GM23248 (cell line): ENCODE measurements at places on chromosomes 3 and 15. TPM values are rescaled to one million over a fixed set of nuclear protein-coding genes. Genes with fewer than 3 reads are reported as not detected.

- no peak overlapping the region for H3K27ac ChIP-seq
- peaks cover 4% of the 10 kb centered on the region; the same call in 1 of the 2 replicates for H3K4me1 ChIP-seq
- H3K4me3 ChIP-seq = no peak overlapping the region
- no peaks in the 10 kb centered on the region for H3K36me3 ChIP-seq
- H3K27me3 ChIP-seq = 0 out of 2 replicates have a peak, but pooled peaks cover 2% of the 10 kb centered on the region
Measured at GRCh38 chr3:122636697-122637096, 43.9 kb upstream of the PARP14 start.

GRCh38 chr3:98592345-98592935 is 971 bp downstream of the CPOX start:
- no peak overlapping the region for H3K27ac ChIP-seq
- DNase-seq = peak; percentile 24
- no peaks in the 10 kb centered on the region for H3K27me3 ChIP-seq
- H3K4me1 ChIP-seq = peaks cover 14% of the 10 kb centered on the region; the same call in 1 of the 2 replicates

DNA sequence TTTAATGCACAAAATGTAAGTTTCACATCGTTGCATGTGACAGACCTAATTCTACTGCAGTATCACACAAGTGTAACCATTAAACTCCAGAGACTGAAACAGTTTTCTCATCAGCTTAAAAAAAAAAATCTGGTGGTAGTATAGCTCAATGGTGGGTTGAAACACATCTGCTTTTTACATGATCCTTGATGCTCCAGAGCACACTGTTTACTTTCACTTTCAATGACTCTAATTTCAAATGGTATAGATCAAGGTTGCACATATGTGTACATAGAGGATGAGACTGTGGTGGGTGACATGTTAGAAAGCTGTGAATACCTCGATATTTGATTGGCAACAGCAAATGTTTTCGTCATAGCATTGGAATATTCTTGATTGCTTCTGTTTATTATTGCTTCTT is 22.4 kb downstream of the MCTP2 start:
- no peaks in the 10 kb centered on the region for H3K4me1 ChIP-seq
- H3K27ac ChIP-seq = no peak overlapping the region
- no peak for DNase-seq
- 0 out of 2 replicates have a peak, but pooled peaks cover 4% of the 10 kb centered on the region for H3K27me3 ChIP-seq

- no peak for DNase-seq
- H3K4me1 ChIP-seq = no peaks in the 10 kb centered on the region
- H3K36me3 ChIP-seq = peaks cover 16% of the 10 kb centered on the region; the same call in 1 of the 2 replicates
- H3K4me3 ChIP-seq = no peak overlapping the region
- no peak overlapping the region for H3K27ac ChIP-seq
Measured at GRCh38 chr15:63726491-63726890, 107.3 kb downstream of the HERC1 start.

- H3K27ac ChIP-seq = no peak overlapping the region
- H3K4me1 ChIP-seq = peaks cover 16% of the 10 kb centered on the region
- no peak for DNase-seq
- H3K36me3 ChIP-seq = no peaks in the 10 kb centered on the region
- H3K27me3 ChIP-seq = peaks cover 20% of the 10 kb centered on the region; the same call in 1 of the 2 replicates
- H3K4me3 ChIP-seq = no peak overlapping the region
Measured at GRCh38 chr3:73326396-73326795, 264.9 kb downstream of the EBLN2 start.

DNA sequence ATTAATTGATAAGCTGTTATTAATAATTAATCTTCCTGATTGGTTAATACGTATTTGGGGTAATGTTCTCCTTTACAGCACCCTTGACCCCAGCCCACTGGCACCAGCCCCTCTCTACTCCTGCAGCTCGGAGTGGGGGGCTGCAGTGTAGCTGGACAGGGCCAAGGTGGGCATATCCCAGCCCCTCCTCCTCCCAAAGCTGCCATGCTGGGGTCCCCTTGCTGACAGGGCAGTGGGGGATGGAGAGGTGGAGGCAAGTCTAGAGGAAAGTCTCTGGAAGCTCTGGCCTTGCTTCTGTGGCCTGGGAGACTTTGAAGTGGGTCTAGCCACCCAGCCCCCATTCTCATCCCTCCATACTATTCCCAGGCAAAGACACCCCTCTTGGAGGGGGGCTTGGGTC is 35.8 kb downstream of the HCN4 start:
- no peak overlapping the region for H3K27ac ChIP-seq
- no peaks in the 10 kb centered on the region for H3K4me1 ChIP-seq
- H3K36me3 ChIP-seq = no peaks in the 10 kb centered on the region
- peaks cover 14% of the 10 kb centered on the region; the same call in 1 of the 2 replicates for H3K27me3 ChIP-seq

- H3K36me3 ChIP-seq = no peaks in the 10 kb centered on the region
- H3K27ac ChIP-seq = no peak overlapping the region
- H3K27me3 ChIP-seq = no peaks in the 10 kb centered on the region
Measured at GRCh38 chr3:48518638-48519276, 14.8 kb upstream of the SHISA5 start.

ZNF860 gene
- 0.43 TPM in 1 of 2 replicates, not detected in the other for total RNA-seq

AHSG gene
- not detected in 2 replicates for total RNA-seq

CEP63 gene
- 12.6 and 21.0 TPM in 2 replicates for total RNA-seq

GRCh38 chr3:185028121-185028520 is 124.7 kb downstream of the C3orf70 start:
- no peaks in the 10 kb centered on the region for H3K36me3 ChIP-seq
- H3K27ac ChIP-seq = no peak overlapping the region
- no peaks in the 10 kb centered on the region for H3K27me3 ChIP-seq
- H3K4me1 ChIP-seq = no peaks in the 10 kb centered on the region
- DNase-seq = no peak

- H3K4me3 ChIP-seq = no peak overlapping the region
- DNase-seq = no peak
Measured at GRCh38 chr3:78957456-78957855, 810.3 kb downstream of the ROBO1 start.

- H3K27me3 ChIP-seq = no peaks in the 10 kb centered on the region
- no peak overlapping the region for H3K27ac ChIP-seq
- no peaks in the 10 kb centered on the region for H3K36me3 ChIP-seq
Measured at GRCh38 chr3:13023235-13023970, 49.8 kb downstream of the IQSEC1 start.

PRSS50 gene
- not detected in 2 replicates for total RNA-seq

DNA sequence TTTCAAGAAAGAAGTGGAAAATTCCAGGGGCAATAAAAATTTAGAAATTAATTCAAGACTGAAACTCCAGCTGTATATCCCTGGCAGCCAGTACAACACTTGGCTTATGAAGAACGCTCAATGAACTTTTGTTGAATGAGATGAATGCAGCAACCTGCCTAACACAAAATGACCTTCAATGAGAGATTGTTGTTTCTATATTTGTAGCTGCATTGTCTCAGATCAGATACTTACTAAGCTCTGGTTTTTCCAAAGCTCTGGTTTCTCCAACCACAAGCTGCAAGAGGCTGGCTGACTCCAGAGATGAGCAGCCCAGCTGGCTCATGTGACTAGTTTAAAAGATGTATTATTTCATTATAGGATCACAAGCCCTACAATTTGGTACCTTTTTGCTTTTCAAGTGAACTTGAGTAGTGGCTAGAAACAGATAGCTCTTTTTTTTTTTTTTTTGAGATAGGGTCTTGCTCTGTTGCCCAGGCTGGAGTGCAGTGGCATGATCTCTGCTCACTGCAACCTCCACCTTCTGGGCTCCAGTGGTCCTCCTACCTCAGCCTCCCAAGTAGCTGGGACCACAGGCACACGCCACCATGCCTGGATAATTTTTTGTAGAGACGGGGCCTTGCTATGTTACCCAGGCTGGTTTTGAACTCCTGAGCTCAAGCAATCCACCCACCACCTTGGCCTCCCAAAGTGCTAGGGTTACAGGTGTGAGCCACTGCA is 57.4 kb downstream of the UMPS start:
- H3K4me1 ChIP-seq = peaks cover 42% of the 10 kb centered on the region
- no peaks in the 10 kb centered on the region for H3K36me3 ChIP-seq
- peak; percentile 67 for DNase-seq
- no peaks in the 10 kb centered on the region for H3K27me3 ChIP-seq
- H3K27ac ChIP-seq = peak overlapping the region; percentile 54

DNA sequence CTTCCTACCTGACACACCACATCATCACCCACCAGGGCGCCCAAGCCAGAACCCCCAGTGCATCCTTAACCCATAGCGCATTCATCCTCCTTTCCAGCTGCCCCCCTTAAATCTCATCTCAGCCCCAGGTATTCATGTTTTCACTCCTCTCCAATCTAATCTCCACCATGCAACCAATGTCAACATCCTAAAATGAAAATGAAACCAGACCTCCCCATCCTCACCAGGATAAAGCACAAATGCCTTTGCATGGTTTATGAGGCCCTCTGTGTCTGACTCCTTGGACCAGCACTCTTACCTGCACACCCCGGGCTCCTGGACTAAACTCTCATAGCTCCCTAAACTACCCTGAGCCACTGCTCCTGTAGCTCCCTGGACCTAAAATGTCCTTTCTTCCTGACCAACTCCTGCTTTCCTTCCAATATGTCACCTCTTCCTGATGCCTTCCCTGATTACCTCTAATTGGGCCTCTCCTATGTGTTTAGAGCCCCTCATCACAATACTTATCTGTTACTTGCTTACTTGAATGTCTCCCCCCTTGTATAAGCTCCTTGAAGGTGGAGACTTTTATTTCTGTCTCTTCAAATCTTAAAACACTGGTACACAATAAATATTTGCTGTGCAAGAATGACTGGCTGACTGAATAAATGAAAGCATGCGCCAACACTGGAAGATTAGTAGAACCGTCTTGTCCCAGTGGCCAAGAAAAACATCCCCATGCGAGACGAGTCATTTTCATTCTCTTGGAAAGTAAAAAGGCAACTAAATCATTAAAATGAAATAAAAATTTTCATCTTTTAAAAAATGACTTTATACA is 142.5 kb downstream of the XXYLT1 start:
- H3K27ac ChIP-seq = no peak overlapping the region
- H3K36me3 ChIP-seq = no peaks in the 10 kb centered on the region
- peak; percentile 38 for DNase-seq
- H3K4me3 ChIP-seq = no peak overlapping the region

CLASP2 gene
- 30.4 and 45.9 TPM in 2 replicates for total RNA-seq

MELTF gene
- 0.86 and 0.89 TPM in 2 replicates for total RNA-seq

- no peaks in the 10 kb centered on the region for H3K36me3 ChIP-seq
- H3K4me1 ChIP-seq = no peaks in the 10 kb centered on the region
- DNase-seq = no peak
- no peak overlapping the region for H3K4me3 ChIP-seq
- no peak overlapping the region for H3K27ac ChIP-seq
- H3K27me3 ChIP-seq = no peaks in the 10 kb centered on the region
Measured at GRCh38 chr15:89009080-89009479, 79.2 kb upstream of the ABHD2 start.

TGM4 gene
- not detected in 2 replicates for total RNA-seq

- peaks cover 3% of the 10 kb centered on the region; the same call in 1 of the 2 replicates for H3K4me1 ChIP-seq
- H3K36me3 ChIP-seq = peaks cover 8% of the 10 kb centered on the region; the same call in 1 of the 2 replicates
- no peaks in the 10 kb centered on the region for H3K27me3 ChIP-seq
- no peak overlapping the region for H3K27ac ChIP-seq
- DNase-seq = no peak
- no peak overlapping the region for H3K4me3 ChIP-seq
Measured at GRCh38 chr3:58524326-58524888, 12.6 kb downstream of the ACOX2 start.

DNA sequence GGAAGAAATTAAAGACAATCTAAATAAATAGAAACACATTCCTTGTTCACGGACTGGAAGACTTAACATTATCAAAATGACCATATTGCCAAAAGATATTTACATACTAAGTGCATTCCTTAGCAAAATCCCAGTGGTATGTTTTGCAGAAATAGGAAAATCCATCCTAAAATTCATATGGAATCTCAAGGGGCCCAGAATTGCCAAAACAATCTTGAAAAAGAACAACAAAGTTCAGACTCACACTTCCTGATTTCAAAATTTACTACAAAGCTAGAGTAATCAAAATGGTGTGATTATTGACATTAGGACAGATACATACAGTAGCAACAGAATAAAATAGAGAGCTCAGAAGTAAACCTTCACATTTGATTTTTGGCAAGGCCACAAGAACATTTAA is 515.5 kb downstream of the OCA2 start:
- DNase-seq = no peak
- H3K4me1 ChIP-seq = no peaks in the 10 kb centered on the region
- no peak overlapping the region for H3K4me3 ChIP-seq
- no peaks in the 10 kb centered on the region for H3K27me3 ChIP-seq
- no peak overlapping the region for H3K27ac ChIP-seq

DNA sequence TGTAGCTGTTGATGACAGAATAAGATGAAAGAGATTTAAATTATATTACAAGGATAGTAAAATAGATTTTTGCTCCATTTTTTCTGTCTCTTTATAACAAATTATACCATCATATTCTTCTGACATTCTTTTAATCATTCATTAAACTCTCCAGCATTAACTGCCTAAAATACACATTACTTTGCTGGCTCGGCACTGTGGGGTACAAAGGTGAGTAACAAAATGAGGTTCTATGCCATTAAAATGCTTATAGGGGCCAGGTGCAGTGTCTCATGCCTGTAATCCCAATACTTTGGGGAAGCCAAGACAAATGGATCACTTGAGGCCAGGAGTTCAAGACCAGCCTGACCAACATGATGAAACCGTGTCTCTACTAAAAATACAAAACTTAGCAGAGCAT is 81.5 kb downstream of the ULK4 start:
- no peak overlapping the region for H3K4me3 ChIP-seq
- no peaks in the 10 kb centered on the region for H3K36me3 ChIP-seq
- no peaks in the 10 kb centered on the region for H3K27me3 ChIP-seq
- no peak overlapping the region for H3K27ac ChIP-seq

- H3K27me3 ChIP-seq = no peaks in the 10 kb centered on the region
- no peaks in the 10 kb centered on the region for H3K4me1 ChIP-seq
- no peak overlapping the region for H3K4me3 ChIP-seq
- no peaks in the 10 kb centered on the region for H3K36me3 ChIP-seq
- no peak for DNase-seq
Measured at GRCh38 chr3:31848163-31848818, 132.8 kb downstream of the OSBPL10 start.

- no peak overlapping the region for H3K27ac ChIP-seq
- no peaks in the 10 kb centered on the region; the same call in 1 of the 2 replicates for H3K36me3 ChIP-seq
- DNase-seq = no peak
- H3K27me3 ChIP-seq = no peaks in the 10 kb centered on the region
Measured at GRCh38 chr15:44532689-44533088, 4.3 kb upstream of the EIF3J start.

C3orf20 gene
- total RNA-seq = not detected in 2 replicates

GRCh38 chr3:9195390-9195789 is 54.1 kb downstream of the SRGAP3 start:
- peaks cover 25% of the 10 kb centered on the region; the same call in 1 of the 2 replicates for H3K27me3 ChIP-seq
- no peaks in the 10 kb centered on the region for H3K36me3 ChIP-seq
- DNase-seq = no peak
- H3K4me1 ChIP-seq = no peaks in the 10 kb centered on the region
- no peak overlapping the region for H3K27ac ChIP-seq

DNA sequence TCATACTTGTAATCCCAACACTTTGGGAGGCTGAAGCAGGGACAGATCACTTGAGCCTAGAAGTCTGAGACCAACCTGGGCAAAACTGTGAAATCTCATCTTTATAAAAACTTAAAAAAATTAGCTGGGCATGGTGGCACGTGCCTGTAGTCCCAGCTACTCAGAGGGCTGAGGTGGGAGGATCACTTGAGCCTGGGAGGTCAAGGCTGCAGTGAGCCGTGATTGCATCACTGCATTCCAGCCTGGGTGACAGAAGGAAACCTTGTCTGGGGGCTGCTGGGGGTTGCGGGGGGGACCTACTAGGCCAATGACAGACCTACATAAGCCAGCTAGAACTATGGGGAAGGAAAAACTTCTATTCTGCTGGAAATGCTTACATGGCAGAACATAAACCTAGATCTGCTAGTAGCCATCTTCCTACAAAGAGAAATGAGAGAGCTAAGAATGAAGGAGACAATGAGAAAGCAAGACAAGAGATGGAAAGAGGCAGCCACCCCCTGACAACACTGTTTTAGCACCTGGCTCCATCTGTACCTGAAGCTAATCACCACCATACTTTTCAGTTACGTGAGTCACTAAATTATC is 23.9 kb downstream of the FOXP1 start:
- no peaks in the 10 kb centered on the region for H3K27me3 ChIP-seq
- H3K4me3 ChIP-seq = no peak overlapping the region
- H3K4me1 ChIP-seq = 0 out of 2 replicates have a peak, but pooled peaks cover 6% of the 10 kb centered on the region
- no peak overlapping the region for H3K27ac ChIP-seq
- H3K36me3 ChIP-seq = no peaks in the 10 kb centered on the region
- DNase-seq = no peak

ATP13A5 gene
- total RNA-seq = not detected in 2 replicates
